ENCODE measurements at places on chromosomes 11 and 22.

DNA sequence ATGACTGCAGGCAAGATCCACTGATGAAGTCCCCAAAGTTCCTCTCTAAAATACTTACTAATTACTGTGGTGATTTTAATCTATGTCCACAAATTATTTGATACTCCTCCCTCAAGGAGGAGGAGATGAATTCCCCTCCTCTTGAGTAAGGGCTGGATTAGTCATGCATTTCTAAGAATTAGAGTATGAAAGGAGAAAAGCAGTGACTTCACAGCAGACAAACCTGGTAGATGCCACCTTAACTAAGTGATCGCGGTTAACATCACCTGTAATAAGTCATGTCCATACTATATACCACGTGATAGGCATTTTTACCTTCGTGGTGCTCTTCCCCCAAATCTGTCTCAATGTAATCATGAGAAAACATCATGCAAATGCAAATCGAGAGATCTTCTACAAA is 52.0 kb upstream of the TSPAN18 start:
- DNase-seq, result no peak

GRCh38 chr11:75023446-75024067 is 34.8 kb downstream of the NEU3 start:
- DNase-seq, result no peak

GRCh38 chr11:129840236-129840635 is 24.6 kb downstream of the TMEM45B start:
- no peak for DNase-seq

DNA sequence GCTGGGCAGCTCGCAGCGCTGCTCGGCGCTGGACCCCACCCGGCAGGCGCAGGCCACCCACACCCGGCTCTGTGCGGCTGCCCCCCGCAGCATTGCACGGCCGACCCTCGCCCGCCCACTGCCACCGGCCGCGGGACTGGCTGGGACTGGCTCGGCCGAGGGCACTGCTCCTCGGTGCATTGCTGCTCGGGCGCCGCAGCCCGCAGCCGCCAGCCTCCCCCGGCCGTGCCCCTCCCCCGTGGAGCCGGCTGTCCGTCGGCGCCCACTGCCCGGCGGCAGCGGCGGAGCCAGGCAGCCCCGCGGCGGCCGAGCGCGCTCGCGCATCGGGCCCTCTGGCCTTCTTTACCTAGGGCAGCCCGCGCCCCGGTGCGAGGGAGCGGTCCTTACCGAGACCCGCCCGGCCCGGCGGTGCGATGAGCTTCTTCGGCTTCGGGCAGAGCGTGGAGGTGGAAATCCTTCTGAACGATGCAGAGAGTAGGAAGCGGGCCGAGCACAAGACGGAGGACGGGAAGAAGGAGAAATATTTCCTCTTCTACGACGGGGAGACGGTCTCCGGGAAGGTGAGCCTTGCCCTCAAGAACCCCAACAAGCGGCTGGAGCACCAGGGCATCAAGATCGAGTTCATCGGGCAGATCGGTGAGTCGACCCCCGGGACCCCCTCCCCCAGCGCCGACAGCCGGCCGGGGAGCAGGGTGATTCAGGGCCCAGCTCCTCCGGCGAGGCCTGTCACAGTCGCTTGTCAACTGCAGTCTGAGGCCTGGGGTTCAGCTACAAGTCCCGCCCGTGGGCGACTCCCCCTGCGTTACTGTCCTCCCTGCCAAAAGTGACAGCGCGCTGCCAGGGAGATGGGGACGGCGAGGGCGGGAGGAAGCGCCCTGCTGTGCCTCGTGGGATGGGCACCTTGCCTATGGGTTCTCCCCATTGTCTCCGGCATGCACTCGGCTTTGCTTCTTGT is 516 bp downstream of the VPS26B start:
- peak; percentile 49 for DNase-seq

DNA sequence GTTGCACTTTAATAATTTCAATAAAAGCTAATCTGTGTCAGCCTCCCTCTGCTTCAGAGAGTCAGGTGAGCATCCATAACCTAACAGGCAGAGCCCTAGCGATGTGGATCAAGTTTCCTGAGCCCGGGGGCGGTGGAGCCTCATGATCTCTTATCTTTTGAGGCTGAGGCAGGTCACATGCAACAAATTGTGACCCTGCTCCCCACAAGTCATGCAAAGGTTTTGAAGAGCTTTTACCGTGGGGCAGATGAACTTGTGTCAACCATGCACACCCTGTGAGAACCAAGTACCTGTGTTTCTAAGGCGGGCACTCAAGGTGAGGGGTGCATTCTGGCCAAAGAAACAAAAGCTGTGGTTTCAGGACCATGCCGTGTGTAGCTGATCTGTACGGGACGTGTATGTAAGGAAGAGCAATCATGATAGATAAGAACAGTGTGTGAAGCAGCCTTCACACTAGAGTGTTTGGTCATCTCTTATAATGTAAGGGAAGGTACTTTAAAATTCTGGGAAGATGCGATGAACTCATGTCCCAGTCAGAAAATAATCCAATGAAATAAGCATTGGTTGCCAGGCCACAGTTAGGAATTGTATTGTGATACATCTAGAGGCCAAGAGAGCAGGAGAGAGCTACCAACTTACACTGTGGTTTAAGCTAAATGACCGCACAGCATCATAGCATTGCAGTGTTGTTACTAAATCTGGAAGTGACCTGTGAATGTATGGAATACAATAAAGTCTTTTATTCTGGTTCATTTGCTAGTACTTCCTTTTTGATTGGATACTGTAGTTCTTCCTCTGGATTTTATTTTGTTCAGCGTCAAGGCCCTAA is 49.8 kb downstream of the DKK3 start:
- DNase-seq, result no peak

- peak; percentile 44 for DNase-seq
Measured at GRCh38 chr22:38953577-38954413, 3.6 kb upstream of the APOBEC3A start.

- no peak for DNase-seq
Measured at GRCh38 chr22:32311551-32312071, 46.1 kb upstream of the RFPL3 start.

DNA sequence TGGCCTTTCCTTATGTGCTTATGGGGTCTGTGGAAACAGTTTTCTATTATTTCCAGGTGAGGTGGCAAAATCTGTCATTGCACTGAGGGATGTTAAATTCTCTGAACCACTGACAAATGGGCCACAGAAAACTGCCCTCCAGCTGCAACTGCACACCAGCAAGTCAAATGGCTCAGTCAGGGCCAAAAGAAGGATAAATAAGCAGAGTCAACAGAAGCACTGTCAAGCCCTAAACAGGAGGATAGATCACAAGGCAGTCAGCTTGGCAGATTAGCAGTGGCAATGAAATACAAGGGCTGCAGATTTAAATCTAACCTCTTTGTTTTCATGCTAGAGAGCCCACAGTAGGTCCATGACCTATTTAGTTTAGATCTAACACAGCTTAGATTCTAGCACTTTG is 435.6 kb downstream of the ETS1 start:
- no peak for DNase-seq

DNA sequence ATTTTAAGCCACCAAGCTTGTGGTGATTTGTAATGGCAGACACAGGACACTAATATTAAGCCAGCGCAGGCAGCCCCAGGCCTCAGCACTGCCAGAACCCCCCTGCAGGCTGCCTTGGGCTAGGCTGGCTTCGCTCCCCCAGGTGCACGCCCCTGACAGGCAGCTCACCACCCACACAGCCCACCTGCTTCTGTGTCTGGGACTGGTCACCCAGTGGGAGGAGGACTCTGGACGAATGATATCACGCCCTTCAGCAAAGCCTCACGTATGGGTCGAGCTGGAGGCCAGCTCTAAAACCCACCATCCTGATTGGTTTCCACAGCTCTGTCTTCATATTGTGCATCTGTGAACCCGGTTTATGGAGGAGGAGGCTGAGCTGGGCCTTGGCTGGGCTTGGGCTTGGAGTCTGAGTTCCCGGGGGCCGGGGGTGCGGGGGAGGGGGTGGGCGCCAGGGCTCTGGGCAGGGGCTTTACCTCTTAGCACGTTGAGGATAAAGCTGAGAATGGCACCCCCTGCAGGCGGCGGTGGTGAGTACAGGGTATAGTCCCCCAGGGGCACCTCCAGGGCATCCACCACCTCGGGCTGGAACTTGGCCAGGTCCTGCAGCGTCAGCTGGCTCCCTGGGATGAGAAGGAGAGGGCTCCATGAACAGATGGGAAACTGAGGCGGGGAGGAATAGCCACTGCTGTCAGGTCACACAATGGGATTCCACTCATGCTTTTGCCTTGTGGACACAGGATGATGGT is 13.8 kb downstream of the GGT5 start:
- DNase-seq, result peak; percentile 59

- DNase-seq, result no peak
Measured at GRCh38 chr11:72614381-72614780, 59.8 kb downstream of the PDE2A start.

- no peak for DNase-seq
Measured at GRCh38 chr22:35258191-35258988, 1.1 kb downstream of the HMGXB4 start.

- DNase-seq, result no peak
Measured at GRCh38 chr11:111735262-111736116, 30.7 kb downstream of the PPP2R1B start.

GRCh38 chr11:69826773-69827172 is 7.6 kb upstream of the FGF3 start:
- DNase-seq, result no peak

- DNase-seq, result no peak
Measured at GRCh38 chr11:24773322-24773721, 276.5 kb downstream of the LUZP2 start.

- DNase-seq, result no peak
Measured at GRCh38 chr11:12981676-12982522, 27.2 kb upstream of the RASSF10 start.

DNA sequence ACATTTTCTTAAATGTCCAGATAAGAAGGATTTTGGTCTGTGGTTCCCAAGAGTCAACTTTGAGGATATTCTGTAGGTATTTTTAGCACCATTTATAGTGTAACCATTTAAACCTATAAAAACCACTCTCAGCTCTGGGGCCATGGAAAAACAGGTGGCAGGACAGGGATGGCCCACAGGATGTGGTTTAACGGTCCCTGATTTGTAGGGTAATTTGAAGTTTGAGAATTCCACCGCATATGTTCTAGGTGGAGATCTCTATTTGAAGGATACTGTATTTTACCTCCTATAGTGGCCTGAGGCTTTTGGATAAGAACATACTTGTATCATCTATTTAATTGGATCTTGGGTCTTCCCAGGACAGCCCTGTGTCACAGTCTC is 62.4 kb upstream of the IGLL5 start:
- DNase-seq, result no peak

DNA sequence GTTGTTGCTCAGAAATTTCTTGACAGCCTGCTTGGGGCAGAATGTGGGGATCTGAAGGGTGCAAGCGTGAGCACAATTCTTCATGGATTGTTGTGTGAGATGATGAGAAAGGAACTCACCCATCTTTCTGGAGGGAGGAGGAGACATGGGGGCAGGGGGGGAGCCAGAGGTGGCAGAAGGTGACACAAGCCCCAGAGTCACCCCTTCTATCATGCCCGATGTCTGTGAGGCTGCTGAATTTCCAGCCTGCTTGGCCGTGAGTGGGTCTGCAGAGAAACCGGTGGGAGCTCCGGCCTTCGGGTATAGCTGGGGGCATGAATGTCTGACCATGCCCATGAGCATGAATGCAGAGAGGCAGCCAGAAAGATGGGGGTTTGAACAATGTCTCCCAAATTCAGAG is 870.7 kb downstream of the TBC1D22A start:
- DNase-seq, result no peak

GRCh38 chr22:37715760-37716159 is 18.9 kb downstream of the TRIOBP start:
- DNase-seq, result no peak

GRCh38 chr11:68403424-68403823 is 57.1 kb upstream of the PPP6R3 start:
- DNase-seq, result no peak

DNA sequence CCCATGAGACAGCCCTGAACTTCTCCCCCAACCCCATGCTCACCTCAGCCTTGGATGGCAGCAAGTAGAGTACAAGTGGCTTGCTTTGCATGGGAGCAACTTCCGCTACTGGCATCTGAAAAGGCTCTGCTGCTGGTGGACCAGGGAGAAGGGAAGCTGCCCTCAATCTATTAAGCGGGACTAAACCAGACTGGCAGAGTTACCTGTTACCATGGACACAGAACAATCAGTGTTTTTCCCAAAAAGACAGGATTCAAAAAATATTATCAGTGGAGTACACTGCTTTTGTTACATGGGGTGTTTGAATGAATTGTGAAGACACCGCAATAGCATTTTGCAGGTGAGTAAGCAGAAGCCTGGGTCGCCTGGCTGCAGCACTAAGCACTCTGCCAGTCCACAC is 631.4 kb upstream of the B3GAT1 start:
- no peak for DNase-seq

DNA sequence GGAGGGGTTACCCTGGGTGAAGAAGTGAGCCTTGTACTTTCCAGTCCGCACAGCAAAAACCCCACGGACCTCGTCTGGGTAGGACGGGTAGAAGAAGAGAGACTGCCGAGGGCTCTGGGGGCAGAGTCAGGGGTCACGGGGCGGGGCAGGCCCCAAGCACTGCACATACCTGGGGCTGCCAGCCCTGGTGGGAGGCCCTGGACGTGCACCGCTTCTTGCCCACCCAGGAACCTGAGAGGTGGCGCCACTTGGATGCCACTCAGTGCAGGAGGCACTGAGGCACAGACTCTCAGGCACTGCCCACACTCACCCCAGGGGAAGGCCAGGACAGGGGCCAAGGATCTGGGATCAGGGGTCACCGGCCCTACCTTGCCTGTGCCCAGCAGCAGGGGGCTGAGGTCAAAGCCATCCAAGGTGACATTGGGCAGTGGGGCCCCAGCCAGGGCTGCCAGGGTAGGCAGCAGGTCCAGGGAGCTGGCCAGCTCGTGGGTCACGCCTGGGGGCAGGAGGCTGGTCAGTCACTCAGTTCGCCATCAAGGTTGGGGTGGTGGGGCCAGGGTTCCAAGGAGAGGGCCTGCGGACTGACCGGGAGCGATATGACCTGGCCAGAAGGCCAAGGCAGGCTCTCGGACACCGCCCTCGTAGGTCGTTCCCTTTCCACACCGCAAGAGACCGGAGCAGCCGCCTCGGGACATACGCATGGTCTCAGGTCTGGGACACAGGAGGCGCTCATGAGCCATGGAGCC is 2.2 kb downstream of the ARSA start:
- no peak for DNase-seq

DNA sequence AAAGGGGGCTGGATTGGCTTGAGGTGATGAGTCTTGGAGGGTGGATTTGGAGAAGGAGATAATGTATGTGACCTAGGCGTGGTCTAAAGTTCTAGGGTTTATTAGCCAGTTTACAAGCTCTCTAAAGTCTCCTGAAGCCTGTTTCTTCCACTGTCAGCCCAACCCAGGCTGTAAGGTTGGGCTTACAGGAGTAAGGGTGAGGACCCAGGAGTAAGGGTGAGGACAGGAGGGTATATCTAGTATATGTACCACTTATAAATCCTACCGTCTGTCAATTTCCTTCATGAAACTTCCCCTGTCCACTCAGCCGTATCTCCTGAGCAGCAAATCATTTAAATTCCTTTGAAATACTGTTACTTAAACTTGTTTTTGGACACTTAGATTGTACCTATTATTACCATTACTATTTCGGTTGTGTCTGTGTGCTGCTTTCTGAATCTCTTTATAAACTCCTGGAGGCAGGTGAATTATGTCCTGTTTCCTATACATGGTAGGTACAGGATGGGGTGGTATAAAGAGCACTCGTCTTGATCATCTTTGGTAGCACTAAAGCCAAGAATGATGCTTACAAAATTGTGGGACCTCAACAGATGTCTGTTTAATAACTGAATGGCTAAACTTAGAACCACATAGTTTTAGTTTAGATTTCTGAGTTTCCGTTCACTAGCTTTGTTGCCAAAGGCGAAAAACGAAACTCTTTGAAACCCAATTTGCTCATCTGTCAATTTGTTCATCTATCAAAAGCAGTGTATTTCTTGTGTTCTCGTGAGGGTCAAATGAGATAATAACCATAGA is 192.0 kb downstream of the GRIK4 start:
- no peak for DNase-seq

- no peak for DNase-seq
Measured at GRCh38 chr11:111672949-111673348, 70.7 kb downstream of the SIK2 start.
